ENCODE measurements at places on chromosomes 4 and X. TPM values are rescaled to one million over a fixed set of nuclear protein-coding genes. Genes with fewer than 3 reads are reported as not detected.

The RASL11B gene
- total RNA-seq = 0.11 TPM

The FATE1 gene
- not detected for total RNA-seq

The TTC29 gene
- total RNA-seq = not detected

The HPGD gene
- not detected for total RNA-seq

The HHIP gene
- 0.52 TPM for total RNA-seq

The LRAT gene
- total RNA-seq = 1.2 TPM

The UGT2B10 gene
- total RNA-seq = not detected

The INTU gene
- 10.2 TPM for total RNA-seq

The TFE3 gene
- total RNA-seq = 37.4 TPM

The TMEM156 gene
- not detected for total RNA-seq

The PPEF1 gene
- total RNA-seq = 0.11 TPM
